Mesendoderm (in vitro differentiated cells): ENCODE measurements at places on chromosomes 2 and 18.

- peak; percentile 32 for DNase-seq
Observed at GRCh38 chr2:31992025-31992579, 18.7 kb downstream of the MEMO1 start.

DNA sequence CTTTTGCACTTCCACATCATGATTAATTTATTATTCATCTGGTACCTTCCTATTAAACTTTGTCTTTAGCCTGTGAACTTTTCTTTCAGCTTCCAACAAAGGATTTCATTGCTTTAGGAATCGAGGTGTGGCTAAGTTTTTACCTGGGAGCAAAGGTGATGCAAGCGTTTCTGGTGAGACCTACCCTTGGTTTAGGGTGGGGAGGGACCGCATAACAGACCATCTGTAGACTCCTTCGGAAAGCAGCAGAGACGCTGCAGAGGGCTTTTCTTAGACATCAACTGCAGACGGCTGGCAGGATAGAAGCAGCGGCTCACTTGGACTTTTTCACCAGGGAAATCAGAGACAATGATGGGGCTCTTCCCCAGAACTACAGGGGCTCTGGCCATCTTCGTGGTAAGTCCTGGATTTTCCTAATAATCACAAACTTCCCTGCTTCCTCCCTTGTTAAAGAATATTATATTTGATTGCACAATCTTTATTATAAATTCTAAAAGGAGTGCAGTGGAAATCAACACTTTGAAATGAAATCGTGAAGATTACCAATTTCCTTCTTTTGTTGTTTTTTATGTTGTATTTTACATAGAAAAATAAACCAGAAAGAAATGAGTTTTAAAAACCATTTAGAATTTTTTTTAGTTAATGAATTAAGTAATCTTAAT lies at the start of gene DSG3:
DSG3 (plus strand) TSS at position 212 of the 662 bp plus-strand sequence; CDS start at position 349, 137 bp downstream.
- peak; percentile 19 for DNase-seq

DNA sequence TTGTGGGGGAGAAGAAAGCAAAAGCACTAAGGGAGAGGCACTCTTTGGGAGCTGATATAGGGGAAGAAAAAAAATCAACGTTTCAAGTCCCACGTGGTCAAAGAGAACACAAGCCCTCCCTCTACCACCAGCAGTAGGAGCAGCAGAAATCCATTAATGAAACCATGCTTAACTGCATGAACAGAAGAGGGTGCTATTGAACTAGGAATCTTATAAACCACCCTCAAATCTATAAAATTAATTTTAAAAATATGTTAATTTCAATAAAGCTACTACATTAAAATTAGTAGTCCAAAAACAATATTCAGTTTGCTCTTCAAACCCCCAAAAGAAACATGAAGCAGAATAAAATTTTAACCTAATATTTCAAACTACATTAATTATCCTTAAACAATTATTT lies 147.8 kb downstream of the TMEM18 start:
- peak; percentile 82 for DNase-seq

- no peak for DNase-seq
Observed at GRCh38 chr18:78239090-78239457, 740.5 kb upstream of the SALL3 start.

DNA sequence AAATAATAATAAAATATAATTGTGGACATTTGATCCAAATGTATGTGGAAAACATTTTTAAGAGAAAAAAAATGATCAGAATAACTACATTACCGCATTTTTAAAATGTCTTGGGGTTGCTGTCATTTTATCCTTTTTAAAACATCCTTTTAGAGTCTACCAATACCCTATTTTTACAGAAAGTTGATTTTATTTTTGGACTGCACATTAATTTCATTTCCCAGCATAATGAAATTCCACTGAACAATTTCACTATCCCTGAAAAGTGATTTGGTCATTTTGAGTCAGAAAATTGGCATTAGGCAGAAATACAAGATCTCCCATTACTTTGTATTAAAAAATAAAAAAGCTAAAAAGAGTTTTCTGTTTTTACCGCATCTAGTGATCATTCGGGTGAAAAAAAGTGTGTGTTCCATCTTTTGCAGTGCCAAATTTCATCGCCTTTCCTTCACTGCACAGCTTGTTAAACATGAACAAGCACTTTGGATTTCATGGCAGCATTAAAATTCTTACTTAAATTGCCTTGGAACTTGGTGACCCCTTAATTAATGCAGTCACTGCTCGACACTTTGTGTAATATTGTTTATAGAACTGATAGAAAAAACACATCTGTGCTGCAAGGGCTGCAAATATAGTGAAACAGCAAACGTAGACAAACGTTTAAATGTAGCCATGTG lies 611.7 kb downstream of the TSN start:
- no peak for DNase-seq

- DNase-seq: peak; percentile 54
Observed at GRCh38 chr2:151669585-151670081, 64.6 kb downstream of the NEB start.

DNA sequence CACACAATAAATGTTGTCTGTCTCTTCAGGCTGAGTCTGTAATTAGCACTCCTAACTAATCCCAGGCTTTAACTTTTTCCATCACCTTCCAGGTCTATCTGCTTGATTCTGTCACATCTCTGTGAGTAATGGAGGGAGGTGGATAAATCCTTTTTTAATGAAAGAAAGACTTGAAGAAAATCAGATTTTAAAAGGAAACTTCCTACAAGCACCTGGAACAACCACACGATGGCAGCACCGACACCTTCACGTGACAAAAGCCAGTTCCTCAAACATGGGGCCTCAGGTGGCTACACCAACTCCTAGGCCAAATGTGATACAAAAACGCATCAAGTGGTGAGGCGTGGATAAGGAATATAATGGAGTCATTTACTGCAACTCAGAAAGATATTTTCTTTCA lies 41.8 kb downstream of the TGFBRAP1 start:
- peak; percentile 70 for DNase-seq

DNA sequence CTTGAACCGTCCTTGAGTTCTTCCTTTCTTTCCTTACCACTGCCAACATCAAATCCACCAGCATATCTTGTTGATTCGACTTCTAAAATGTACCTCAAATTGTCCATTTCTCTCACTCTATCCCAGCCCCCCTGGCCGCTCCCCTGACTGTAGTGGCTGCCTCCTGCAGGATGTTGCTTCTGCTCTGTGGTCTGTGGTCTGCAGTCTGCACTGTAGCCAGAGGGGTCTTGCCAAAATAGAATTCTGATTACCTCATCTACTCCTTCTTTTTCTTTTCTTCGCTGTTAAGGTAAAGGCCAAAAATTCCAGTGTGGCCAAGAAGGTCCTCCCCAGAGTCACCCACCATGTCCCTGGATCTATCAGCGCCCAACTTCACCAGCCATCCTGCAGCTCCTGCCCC lies 79.5 kb upstream of the ALPP start:
- DNase-seq: no peak

DNA sequence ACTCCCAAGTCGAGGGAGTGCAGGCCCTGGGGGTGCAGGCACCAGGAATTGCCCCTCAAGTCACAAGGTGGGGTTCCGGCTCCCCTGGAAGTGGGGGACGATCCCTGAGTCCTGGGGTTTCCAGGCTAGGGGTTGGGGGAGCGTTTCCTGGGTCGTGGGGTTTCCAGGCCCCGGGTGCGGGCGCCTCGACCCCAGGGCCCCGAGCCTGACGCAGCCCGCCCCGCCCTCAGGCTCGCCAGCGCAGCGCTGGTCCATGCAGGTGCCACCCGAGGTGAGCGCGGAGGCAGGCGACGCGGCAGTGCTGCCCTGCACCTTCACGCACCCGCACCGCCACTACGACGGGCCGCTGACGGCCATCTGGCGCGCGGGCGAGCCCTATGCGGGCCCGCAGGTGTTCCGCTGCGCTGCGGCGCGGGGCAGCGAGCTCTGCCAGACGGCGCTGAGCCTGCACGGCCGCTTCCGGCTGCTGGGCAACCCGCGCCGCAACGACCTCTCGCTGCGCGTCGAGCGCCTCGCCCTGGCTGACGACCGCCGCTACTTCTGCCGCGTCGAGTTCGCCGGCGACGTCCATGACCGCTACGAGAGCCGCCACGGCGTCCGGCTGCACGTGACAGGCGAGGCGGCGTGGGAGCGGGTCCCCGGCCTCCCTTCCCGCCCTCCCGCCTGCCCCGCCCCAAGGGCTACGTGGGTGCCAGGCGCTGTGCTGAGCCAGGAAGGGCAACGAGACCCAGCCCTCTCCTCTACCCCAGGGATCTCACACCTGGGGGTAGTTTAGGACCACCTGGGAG lies 12.0 kb downstream of the SIGLEC15 start:
- peak; percentile 81 for DNase-seq

- DNase-seq: no peak
Observed at GRCh38 chr18:58325494-58325893, 281.5 kb downstream of the NEDD4L start.

GRCh38 chr2:208249296-208249695 lies 5.6 kb downstream of the IDH1 start:
- no peak for DNase-seq

DNA sequence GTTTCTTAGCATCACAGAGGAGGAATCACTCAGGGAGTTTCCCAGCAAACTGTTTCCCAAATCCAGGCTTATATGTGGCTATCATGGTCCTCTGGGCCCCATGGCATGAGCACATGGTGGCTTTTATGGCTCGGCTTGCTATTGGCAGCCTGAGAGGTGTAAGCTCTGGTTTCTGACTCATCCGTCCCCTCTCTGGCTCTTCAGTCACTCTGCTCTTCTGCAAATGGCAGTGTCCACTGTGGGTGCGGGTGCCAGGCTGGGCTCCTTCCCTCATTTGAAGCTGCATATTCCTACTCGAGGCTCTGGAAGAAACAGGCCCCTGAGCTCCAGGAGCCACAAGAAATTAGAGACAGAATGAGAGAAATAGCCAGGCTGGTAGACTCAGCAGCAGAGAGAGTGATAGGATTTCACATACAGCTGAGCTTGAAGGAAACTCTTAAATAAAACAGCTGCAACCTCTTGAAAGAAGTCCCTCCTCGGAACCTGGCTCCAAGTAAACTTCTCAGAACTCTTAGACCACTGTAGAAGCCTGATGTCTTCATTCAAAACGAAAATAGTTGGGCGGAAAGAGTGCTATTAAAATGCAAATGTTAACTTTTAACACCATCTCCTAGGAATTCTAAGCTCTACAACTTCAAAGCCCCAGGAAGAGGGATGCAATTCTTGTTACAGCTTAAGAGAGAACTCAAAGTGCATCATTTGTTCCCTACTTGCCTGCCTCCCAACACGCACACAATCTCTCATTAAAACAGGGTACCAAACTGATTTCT lies 212.6 kb upstream of the SP5 start:
- peak; percentile 92 for DNase-seq

- DNase-seq: no peak
Observed at GRCh38 chr2:20935168-20935775, 108.6 kb downstream of the APOB start.

DNA sequence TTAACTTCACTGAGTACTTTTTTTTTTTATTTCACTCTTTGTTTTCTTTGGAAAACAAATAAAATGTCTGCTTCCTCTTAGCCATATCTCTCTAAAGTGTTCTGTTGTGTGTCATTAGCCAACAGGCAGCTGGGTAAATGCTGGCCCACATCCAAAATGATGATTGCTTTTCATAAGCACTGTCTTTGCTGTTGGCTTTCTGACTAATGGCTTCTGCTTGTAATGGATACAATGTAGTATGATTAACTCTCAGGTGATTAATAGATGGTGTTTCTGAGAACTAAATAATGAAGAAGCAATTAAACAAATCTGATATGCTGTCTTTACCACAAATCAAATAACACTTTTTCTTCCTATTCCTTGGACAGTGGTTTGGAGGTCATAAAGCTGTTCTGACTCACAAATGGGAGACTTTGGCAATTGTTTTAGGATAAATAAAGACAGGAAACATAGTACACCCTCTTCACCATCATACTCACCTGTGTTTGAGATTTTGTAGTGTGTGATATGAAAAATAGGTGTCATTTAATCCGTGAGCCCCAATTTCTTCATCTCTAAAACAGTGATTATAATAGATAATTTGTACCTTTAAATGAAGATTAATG lies 888.4 kb downstream of the TSN start:
- no peak for DNase-seq
